Lung microvascular endothelial cell (primary cell): ENCODE measurements at places on chromosomes 5 and 9. TPM values are rescaled to one million over a fixed set of nuclear protein-coding genes. Genes with fewer than 3 reads are reported as not detected.

DNA sequence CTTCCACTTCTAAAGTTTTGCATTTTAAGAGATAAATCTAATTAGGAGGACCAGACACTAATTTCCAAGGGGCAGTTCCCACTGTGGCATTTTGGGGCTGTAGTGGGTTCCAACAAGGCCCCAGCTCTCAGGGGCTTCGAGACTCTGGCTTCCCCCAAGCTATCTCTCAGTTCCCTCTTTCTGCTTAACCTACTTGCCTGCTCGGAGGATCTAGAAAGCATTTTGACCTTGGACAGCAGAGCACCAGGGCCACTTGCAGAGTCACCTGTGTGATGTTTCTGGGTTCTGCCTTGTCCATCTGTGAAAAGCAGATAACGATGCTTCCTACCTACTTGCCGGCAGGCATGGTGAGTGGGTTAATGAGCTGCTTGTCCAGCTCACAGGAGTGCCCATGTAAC is 175.4 kb downstream of the MED10 start:
- no peak for DNase-seq

DNA sequence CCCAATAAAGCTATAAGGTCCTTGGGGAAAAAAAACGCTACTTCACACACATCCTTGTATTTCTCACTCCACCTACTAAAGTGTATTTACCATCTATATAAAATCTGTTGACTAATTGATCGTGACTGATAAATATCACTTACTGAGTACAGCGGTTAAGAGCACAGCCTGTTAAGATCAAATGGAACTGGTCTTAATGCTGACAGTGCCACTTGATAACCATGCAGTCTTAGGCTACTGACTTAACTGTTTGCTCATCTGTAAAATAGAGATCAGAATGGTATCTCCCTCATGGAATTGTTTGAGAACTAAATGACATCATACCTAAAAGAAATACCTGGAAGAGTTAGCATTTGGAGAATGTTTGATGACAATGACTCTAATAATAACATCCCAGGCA is 67.5 kb downstream of the ZFAND5 start:
- no peak for DNase-seq

GRCh38 chr5:88845081-88845697 is 37.8 kb downstream of the MEF2C start:
- no peak for DNase-seq

GRCh38 chr5:373710-374602 is 52.4 kb downstream of the AHRR start:
- peak; percentile 91 for DNase-seq

GRCh38 chr5:132788508-132788907 is 11.5 kb upstream of the SEPTIN8 start:
- DNase-seq, result no peak

DNA sequence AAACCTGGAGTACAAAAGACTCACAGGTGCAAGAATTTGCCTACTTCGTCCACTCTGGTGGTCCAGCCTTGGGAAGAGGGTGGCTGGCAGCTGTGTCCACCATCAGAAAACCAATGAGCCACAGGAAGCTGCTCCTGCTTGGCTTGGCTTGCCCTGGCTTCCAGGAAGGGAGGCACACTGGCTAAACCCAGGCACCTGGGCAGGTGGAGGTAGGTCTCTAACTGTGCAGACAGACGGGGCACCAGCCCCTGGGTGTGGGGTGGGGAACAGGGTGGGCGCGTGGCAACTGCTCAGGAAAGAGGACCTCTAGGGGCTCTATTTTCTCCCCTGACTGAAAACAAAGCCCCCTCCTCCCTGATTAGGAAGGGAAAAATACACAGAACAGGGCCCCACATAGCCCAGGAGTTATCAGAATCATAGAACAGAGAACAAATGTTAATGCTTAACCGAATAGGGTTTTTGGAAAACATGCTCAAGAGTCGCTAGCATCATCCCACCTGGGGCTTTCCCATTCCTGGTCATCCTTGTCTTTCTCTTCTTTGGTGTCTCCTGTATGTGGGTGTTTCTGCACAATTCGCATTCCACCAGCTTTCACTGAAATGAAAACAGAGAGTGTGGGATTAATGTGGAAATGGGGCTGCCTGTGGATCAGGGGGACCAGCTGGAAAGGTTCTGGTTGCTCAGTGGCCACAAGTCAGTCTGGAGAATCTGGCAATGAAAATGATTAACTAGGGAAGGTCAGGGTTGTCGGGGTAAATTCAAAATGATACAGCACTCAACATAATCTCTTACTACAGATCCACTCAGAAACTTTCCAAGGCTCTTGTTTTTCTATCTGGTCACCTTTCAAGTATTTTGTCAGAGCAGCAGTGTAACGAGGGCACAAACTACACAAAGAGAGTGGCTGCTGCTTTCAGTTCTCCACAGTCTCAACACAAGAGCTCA is 13.1 kb downstream of the DAP start:
- DNase-seq, result no peak

DNA sequence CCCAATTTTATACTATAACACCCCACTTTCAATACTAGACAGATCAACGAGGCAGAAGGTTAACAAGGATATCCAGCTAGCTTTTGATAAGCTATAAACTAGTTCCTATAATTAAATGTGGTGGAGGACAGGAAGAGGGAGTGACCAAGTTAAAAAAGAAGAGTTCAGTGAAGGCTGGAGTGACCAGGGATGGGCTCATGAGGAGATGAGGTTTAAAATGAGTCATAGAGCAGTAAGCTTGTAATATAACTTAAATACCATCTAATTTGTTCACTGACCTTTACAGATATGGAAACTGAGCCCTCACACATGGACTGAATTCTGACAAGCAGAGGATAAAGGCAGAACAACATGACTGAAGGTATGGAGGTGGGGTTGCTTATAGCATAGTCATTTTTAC is 284.5 kb downstream of the SPATA31D1 start:
- no peak for DNase-seq

DNA sequence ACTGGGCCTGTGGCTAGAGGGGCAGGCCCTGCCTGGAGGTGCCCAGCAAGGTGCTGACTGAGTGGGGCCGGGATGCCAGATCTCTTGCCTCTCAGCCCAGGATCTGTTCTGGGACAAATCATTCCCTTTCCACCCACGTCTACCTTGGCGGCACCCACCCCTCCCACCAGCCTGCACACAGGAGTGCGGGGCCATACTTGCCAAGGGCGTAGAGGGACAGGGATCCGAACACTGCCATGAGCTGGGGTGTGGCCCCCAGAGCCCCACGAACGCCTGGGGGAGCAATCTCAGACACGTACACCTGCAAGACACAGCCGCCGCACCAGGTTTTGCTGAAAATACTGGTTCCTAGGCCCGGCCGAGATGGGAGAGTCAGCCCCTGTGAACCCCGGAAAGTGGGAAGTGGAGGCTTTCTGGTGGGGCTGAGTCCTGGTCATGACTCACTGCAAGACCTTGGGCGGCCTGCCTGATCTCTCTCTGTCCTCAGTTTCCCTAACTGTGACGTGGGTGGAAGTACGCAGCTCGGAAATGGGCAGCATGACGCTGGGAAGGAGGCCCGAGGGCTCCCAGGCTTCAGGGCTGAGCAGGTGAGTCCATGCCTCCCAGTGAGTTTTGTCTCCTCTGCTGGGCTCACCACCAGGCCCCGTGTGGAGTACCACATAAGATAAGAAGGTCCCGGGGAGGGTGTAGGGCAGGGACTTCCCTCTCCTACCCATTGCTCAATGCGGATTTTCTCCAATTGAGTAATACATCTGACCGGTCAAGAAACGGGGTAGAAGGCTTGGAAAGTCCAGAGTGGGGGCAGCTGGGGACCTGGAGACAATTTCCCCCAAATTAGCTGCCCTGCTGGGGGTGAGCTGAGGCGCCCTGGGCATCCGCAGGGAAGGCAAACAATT is 2.6 kb downstream of the SLC2A6 start:
- no peak for DNase-seq

The NSG2 gene
- total RNA-seq, result not detected in 2 replicates

The F2RL1 gene
- 33.9 and 50.6 TPM in 2 replicates for total RNA-seq
